ENCODE measurements at places on chromosomes 6 and 20. TPM values are rescaled to one million over a fixed set of nuclear protein-coding genes. Genes with fewer than 3 reads are reported as not detected.

DNA sequence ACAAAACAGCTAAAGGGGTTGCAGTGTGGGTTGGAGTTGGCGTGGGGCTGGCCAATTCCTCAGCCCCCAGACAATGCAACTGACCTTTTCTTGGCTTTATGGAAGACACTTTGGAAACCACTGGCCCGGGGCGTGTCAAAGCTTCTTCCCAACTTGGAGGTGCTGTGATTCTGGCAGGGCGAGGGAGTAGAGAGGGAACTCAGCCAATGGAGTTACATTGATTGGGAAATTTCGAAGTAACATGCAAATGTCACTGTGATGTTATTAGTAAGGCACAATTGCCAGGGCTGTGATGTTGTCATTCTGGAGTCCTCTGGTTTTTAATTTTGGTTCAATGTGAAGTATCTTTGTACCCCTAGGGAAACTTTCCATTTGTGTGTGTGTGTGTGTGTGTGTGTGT is 41.5 kb upstream of the EPB41L1 start:
- DNase-seq = no peak

DNA sequence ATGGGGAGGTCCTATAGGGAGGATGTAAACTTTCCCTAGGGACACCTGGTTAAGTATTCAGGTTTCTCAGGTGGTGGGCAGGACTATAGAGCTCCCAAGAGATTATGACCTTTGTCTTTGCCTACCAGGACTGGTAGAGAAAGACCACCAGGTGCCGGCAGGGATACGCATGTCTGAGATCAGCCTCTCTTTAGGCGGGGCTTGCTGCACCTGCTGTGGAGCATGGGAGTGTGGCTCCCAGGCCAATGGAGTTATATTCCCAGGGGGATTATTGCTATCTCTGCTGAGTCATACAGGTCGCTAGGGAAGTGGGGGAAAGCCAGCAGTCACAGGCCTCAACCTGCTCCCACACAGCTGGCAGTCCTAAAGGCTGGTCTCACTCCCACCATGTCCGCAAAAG is 280.5 kb upstream of the MMS22L start:
- no peak for DNase-seq

- DNase-seq = no peak
These were observed 65.2 kb downstream of the STX11 start for GRCh38 chr6:144215402-144215931.

- no peak for DNase-seq
These were observed 113.8 kb downstream of the AHI1 start for GRCh38 chr6:135383766-135384165.

- no peak for DNase-seq
These were observed 4.1 kb upstream of the FAM135A start for GRCh38 chr6:70409216-70409615.

DNA sequence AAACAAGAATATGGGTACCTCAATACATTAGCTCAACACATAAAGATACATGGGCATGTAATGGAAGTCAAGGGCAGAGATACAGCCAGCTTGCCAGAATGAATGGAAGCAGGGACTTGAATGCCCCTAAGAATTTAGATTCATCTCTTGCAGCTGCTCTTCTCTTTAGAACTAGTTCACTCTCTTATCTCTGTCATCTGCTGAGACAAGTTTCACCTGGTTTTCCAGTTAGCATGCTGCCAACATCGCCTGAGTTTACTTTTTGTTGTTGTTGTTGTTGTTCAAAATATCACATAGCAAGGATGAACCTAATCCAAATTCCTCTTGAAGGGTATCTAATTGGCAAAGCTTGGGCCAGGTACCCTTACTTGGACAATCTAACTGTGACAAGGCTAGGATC is 14.1 kb upstream of the PAQR8 start:
- DNase-seq = no peak

DNA sequence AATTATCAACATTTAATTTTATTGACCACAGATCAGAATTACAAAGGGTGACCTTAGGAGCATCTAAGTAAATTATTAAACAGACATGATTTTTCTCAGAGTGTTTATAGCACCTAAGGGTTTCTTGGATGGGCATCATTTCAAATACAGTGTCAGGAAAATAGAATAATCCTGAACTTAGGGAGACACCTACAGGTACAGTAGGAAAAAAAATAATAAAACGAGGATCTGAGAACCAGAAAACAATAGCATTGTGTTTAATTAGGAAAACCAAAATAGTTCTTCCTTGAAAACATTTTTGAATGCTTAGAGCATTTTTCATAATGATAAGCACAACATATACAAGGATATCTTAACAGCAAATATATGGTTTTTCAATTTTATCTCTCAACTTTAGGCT is 39.2 kb downstream of the MMUT start:
- DNase-seq = no peak

GRCh38 chr6:16154904-16155303 is 26.0 kb downstream of the MYLIP start:
- no peak for DNase-seq

DNA sequence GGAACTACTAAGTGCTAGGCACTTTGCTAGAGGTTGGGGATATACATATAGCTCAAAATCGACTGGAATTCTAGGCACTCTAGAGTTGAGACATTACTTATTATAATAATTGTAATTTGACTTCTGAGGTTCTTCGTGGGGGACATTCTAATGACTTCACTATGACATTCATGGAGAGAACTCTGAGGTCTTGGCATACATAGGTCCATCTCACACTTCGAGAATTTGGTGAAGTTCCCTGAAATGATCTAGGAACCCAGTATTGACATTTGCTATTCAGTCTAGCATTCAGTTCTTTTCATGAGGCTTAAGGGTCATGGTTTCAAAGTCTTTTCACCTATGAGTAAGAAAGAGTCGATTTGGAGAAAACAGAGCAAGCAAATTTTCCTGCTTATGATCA is 446.6 kb upstream of the JAG1 start:
- DNase-seq = no peak

DNA sequence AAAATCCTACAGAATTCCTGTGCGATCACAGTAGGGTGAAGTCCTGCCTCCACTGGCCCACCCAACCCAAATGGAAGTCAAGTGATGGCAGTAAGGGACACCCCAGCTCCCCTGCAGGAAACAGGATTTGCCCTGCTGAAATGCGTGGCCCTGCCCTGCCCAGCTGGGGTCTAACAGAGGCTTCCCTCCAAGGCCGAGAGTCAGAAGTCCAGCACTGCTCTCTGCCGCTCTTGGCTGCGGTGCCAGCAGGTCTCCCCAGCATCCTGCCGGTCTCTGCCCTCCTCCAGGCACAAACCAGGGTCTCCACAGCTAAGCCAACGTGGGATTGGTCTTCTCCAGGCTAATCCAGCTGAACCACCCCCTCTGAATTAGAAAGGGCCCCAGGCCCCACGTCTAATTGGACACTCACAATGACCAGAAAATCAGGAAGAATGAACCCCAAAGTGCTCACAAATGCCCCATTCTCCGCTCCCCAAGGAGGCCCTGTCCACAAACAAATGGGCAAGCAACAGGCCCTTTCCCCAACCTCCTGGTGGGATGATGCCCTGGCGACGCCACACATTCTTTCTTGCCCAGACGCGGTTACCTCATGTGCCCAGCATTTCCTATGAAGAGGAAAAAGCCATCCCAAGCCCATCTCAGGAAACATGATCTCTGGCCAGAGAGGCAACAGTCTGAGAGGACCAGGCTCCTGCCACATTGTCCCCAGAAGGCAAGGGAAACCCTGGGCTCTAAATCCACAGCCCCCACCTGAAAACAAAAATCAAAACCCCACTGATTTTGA is 117.2 kb downstream of the BANF2 start:
- no peak for DNase-seq

GRCh38 chr6:22059946-22060345 is 236.9 kb downstream of the PRL start:
- no peak for DNase-seq

- no peak for DNase-seq
These were observed 72.4 kb upstream of the GGTLC1 start for GRCh38 chr20:24060851-24061590.

DNA sequence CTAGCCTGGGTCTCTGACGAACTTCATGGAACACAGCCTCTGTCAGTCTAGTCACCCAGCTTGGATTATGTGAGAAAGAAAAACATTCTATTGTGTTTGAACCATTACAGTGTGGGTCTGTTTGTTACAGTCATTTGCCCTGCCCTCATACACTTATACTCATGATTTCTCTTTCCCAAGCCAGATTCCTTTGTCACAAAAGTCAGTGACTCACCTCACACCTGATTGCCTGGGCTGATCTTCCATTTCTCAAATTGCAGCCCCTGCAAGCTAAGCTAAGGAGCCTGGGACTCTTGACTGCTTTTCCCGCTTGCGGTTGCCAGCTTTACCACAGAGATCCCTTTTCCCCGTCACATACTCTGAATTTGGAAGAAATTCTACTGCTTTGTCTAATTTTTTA is 395.9 kb downstream of the SAMD5 start:
- no peak for DNase-seq

DNA sequence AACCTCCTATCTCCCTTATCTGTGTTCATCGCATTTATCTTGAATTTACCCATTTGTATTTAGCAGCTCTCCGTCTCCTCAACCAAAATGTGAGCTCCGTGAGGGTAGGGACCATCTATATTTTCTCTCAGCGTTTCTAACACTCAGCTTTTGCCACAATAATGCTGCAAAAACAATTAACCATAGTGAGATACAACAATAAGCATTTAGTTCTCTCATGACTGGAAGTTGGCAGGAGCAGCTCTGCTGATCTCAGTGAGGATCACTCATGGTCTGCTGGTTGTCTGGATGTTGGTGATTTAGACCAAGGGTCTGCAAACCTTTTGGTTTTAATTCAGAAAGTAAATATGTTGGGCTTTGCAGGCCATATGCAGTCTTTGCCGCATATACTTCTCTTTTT is 394.8 kb upstream of the RNF217 start:
- DNase-seq = no peak

DNA sequence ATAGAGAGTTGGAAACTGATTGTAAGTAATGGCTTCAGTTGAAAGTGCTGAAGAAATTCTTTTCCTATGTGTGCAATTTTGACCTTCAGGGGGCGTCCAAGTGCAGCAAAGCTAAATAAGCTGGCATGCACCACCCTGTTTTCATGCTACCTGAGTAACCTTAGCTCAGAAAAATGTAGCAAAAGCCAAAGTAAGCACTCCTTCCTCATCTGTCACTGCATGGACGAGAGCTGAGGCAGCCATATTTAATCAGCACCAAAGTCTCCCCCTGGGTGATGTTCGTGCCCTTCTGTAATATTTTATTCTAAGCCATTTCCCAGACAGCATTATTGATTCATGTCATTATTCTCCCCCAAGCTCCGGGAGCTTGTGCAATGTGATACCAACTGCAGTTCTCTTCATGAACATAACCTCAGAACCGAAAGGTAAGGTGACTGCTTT is 123.1 kb downstream of the RPS12 start:
- no peak for DNase-seq

DNA sequence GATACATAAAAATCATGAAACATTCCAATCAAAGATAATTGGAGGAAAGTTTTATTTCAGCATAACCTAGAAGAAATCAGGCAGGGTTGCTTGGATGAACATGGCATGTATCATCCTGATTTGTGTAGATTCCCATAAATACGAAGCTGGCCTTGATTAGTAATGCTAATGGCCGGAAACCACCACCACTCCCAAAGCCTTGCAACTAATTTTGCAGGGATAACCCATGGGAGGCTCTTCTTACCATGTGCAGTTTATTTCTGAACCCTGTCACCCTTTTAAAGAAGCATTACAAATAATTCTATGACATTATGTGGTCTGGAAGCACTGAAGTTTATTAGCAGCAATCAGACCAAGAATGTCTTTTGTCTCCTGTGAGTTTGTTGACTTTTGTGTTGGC is 80.8 kb downstream of the AIG1 start:
- DNase-seq = no peak

- DNase-seq = no peak
These were observed 18.4 kb upstream of the RAMACL start for GRCh38 chr6:166604911-166605310.

DNA sequence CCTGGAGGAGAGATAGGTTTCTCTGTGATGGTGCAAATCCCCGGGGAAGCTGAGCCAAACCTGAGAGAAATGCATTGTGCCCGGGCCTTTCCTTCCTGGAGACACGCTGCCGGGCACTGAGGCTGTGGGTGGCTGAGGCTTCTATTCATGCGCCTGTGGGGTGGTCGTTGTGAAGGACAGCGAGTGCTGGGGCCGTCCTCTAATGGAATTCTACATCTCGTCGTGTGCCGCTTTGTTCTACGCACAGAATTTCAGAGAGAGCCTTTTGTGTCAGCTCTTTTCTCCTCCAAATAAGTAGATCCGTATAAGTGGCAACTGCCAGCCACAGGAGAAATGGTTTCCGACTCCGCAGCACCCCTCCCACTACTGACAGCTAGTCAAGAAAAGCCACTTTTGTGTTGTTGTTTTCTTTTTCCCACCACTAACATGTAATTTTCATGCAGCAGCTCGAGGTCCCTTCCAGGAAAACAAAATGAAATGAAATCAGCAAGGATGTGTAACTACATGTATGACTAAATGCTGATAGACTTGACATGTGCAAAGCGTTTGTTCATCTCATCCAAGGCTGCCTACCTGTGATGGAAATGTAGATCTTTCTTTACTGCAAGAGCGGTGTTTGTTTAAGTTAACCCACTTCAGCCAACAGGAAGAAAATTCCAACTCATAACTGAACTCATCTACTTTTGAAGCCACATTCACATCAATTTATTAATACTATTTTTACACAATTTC is 26.4 kb upstream of the PXDC1 start:
- no peak for DNase-seq

DNA sequence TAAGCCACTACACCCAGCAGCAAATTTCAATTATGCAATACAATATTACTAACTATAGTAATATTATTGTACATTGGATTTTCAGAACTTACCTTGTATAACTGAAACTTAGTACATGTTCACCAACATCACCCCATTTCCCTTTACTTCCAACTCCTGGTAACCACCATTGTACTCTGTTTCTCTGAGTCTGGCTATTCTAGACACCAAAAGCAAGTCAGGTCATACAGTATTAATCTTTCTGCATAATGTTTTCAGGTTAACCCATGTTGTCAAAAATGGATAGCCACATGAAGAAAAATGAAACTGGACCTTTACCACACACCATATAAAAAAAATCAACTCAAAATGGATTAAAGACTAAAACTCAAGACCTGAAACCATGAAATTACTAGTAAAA is 558.2 kb downstream of the MMUT start:
- no peak for DNase-seq

Gene APCDD1L
- polyA plus RNA-seq = 16.0 TPM

Gene FRMD1
- polyA plus RNA-seq = 12.2 TPM

Gene TNXB
- 2.7 TPM for polyA plus RNA-seq

Gene CFB
- polyA plus RNA-seq = 7.0 TPM

Gene LRFN2
- 1.3 TPM for polyA plus RNA-seq

Gene CCDC170
- 2.7 TPM for polyA plus RNA-seq

Gene SFTA2
- polyA plus RNA-seq = 0.95 TPM

Gene KIZ
- polyA plus RNA-seq = 34.7 TPM

Gene SLCO4A1
- polyA plus RNA-seq = 2.9 TPM

Gene RIMS1
- polyA plus RNA-seq = 2.5 TPM

Gene C6orf163
- polyA plus RNA-seq = 2.6 TPM

Gene DAAM2
- 28.7 TPM for polyA plus RNA-seq

Gene HRH3
- 0.21 TPM for polyA plus RNA-seq

Measured in left renal cortex interstitium (tissue), 4 donors.